ENCODE measurements at places on chromosomes 5 and 9.

GRCh38 chr5:124332273-124332672 lies 414.2 kb downstream of the ZNF608 start:
- no peaks in the 10 kb centered on the region for H3K36me3 ChIP-seq
- no peaks in the 10 kb centered on the region for H3K4me1 ChIP-seq
- no peak for DNase-seq
- no peaks in the 10 kb centered on the region for H3K27me3 ChIP-seq
- H3K4me3 ChIP-seq: no peak overlapping the region

- H3K27me3 ChIP-seq: peaks cover 9% of the 10 kb centered on the region
- H3K4me1 ChIP-seq: peaks cover 32% of the 10 kb centered on the region
- H3K4me3 ChIP-seq: peak overlapping the region; percentile 94
- DNase-seq: peak; percentile 36
- peak overlapping the region; percentile 42 for H3K27ac ChIP-seq
Observed at GRCh38 chr5:76714751-76715485, 1.0 kb upstream of the F2R start.

DNA sequence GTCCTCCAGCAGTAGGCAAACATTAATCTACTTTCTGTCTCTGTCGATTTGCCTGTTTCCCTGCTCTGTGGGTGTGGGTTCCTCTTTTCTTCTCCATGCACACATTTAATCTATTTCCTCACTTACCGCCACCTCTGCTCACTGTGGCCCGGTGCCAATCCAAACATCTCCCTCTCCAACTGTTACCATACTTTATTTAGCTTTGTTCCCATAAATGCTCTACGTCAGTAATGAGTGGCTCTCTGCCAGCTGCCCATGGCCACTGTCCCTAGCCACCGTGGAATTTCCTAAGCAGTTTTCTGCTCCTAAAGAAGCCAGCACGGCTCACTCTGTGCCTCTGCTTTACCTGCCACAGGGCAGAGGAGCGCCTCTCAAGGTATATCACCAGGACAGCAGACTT lies 19.5 kb upstream of the GOLPH3 start:
- no peaks in the 10 kb centered on the region for H3K27me3 ChIP-seq
- H3K4me3 ChIP-seq: no peak overlapping the region
- H3K36me3 ChIP-seq: no peaks in the 10 kb centered on the region
- H3K27ac ChIP-seq: no peak overlapping the region
- H3K4me1 ChIP-seq: peaks cover 8% of the 10 kb centered on the region

DNA sequence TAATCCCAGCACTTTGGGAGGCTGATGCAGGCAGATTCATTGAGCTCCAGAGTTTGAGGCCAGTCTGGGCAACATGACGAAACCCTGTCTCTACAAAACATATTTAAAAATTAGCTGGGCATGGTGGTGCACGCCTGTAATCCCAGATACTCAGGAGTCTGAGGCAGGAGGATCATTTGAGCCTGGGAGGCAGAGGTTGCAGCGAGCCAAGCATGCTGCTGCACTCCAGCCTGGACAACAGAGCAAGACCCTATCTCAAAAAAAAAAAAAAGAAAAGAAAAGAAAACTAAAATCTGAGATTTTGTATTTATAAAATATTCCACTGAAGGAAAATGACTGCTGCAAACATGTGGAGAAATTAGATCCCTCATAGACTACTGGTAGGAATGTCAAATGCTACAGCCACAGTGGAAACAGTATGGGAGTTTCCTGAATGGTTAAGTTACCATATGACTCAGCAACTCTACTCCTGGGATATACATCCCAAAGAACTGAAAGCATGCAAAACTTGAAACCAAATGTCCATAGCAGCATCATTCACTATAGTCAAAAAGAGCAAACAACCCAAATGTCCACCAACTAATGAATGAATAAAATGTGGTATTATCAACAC lies 106.1 kb downstream of the UBAP2 start:
- H3K27ac ChIP-seq: no peak overlapping the region
- no peak overlapping the region for H3K4me3 ChIP-seq
- H3K4me1 ChIP-seq: no peaks in the 10 kb centered on the region
- DNase-seq: no peak
- peaks cover 41% of the 10 kb centered on the region for H3K36me3 ChIP-seq

- peaks cover 13% of the 10 kb centered on the region for H3K27me3 ChIP-seq
- H3K4me3 ChIP-seq: no peak overlapping the region
Observed at GRCh38 chr9:38071470-38072134, 2.6 kb upstream of the SHB start.

- no peaks in the 10 kb centered on the region for H3K4me1 ChIP-seq
- H3K4me3 ChIP-seq: no peak overlapping the region
- no peak overlapping the region for H3K27ac ChIP-seq
- peaks cover 3% of the 10 kb centered on the region for H3K27me3 ChIP-seq
- no peaks in the 10 kb centered on the region for H3K36me3 ChIP-seq
Observed at GRCh38 chr5:13804336-13804735, 140.2 kb downstream of the DNAH5 start.

GRCh38 chr9:130010151-130010988 lies 32.6 kb downstream of the FNBP1 start:
- H3K27ac ChIP-seq: no peak overlapping the region
- H3K4me1 ChIP-seq: peaks cover 5% of the 10 kb centered on the region
- H3K4me3 ChIP-seq: no peak overlapping the region

DNA sequence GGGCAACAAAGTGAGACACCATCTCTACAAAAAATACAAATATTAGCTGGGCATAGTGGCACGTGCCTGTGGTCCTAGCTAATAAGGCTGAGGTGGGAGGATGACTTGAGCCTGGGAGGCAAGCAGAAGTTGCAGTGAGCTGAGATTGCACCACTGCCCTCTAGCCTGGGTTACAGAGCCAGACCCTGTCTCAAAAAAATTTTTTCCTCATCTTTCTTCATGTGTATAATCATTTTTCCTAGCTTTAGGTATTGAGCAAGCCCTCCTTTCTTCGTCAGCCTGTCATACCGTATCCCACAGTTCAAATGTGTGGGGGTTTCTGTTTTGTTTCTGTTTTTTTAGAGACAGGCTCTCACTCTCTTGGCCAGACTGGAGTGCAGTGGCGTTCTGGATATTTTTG lies 41.3 kb downstream of the EHMT1 start:
- no peak overlapping the region for H3K4me3 ChIP-seq
- no peak for DNase-seq
- peaks cover 14% of the 10 kb centered on the region for H3K4me1 ChIP-seq
- no peak overlapping the region for H3K27ac ChIP-seq
- H3K27me3 ChIP-seq: peaks cover 6% of the 10 kb centered on the region

- H3K36me3 ChIP-seq: no peaks in the 10 kb centered on the region
- no peak overlapping the region for H3K4me3 ChIP-seq
- H3K27ac ChIP-seq: no peak overlapping the region
- H3K4me1 ChIP-seq: peaks cover 4% of the 10 kb centered on the region
Observed at GRCh38 chr9:115597330-115597895, 479.5 kb upstream of the TNC start.

DNA sequence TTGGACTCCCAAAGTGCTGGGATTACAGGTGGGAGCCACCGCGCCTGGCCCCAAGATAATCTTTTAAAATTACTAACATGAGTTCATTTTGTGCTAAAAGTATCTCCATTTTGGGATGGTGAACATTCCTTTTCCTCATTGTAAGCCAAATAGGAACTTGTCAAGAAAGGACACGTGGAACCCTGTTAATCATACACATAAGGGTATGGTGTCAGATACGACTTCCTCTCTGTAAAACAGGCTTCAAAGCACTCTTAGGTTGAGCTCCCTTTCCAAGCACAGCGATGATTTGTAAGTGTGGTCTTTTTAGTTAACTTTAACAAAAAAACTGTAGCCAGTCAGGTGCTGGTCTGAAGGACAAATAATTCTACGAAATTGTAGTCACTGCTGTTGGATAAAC lies 132.7 kb downstream of the UNC13B start:
- DNase-seq: no peak
- no peak overlapping the region for H3K27ac ChIP-seq
- H3K27me3 ChIP-seq: no peaks in the 10 kb centered on the region
- no peaks in the 10 kb centered on the region for H3K36me3 ChIP-seq
- no peak overlapping the region for H3K4me3 ChIP-seq
- peaks cover 7% of the 10 kb centered on the region for H3K4me1 ChIP-seq

- no peaks in the 10 kb centered on the region for H3K36me3 ChIP-seq
- no peaks in the 10 kb centered on the region for H3K27me3 ChIP-seq
- H3K4me3 ChIP-seq: no peak overlapping the region
- peaks cover 13% of the 10 kb centered on the region for H3K4me1 ChIP-seq
Observed at GRCh38 chr5:131022811-131023497, 142.1 kb downstream of the HINT1 start.

DNA sequence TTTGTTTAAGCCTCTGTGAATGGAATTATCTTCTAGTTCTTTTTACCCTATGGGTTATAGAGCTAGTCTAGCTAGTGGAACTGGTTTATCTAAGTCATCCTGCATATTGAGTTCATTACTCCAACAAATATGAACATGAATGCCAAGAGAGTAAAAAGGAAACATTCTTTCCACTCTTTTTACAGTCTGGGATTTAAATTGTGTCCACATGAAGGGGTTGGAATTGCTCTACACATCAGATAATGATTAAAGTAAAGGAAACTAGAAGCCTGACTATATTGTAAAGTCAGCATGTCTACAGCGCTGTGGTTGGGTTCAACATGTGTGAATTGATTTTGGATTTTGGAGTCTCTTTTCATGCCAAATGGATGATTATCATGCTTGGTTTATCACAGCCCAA lies 173.1 kb downstream of the CCDC171 start:
- H3K4me3 ChIP-seq: no peak overlapping the region
- no peaks in the 10 kb centered on the region for H3K27me3 ChIP-seq
- peaks cover under 1% of the 10 kb centered on the region for H3K36me3 ChIP-seq
- peaks cover 9% of the 10 kb centered on the region for H3K4me1 ChIP-seq
- no peak overlapping the region for H3K27ac ChIP-seq
- no peak for DNase-seq

DNA sequence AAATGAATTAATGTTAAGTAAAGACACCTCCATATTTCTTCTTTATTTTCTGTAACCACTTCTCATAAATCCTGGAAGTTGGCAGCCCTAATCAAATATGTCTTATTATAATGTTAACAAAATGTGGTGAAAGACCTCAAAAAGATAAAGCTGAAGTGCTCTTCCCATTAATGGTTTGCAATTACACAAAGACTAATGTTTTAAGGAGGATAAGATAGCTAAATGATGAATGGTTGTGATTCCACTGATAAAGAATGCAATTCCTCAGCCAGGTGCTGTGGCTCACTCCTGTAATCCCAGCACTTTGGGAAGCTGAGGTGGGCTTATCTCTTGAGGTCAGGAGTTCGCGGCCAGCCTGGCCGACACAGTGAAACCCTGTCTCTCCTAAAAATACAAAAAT lies 125.8 kb upstream of the SNX2 start:
- no peak overlapping the region for H3K27ac ChIP-seq
- DNase-seq: no peak
- H3K4me3 ChIP-seq: no peak overlapping the region

GRCh38 chr9:2928411-2928810 lies 84.5 kb upstream of the PUM3 start:
- no peak for DNase-seq
- H3K27me3 ChIP-seq: peaks cover 1% of the 10 kb centered on the region
- no peak overlapping the region for H3K27ac ChIP-seq
- H3K4me1 ChIP-seq: no peaks in the 10 kb centered on the region

- no peak for DNase-seq
- H3K27me3 ChIP-seq: peaks cover 1% of the 10 kb centered on the region
- H3K4me1 ChIP-seq: no peaks in the 10 kb centered on the region
- H3K4me3 ChIP-seq: no peak overlapping the region
Observed at GRCh38 chr9:91741522-91741921, 208.5 kb downstream of the ROR2 start.

DNA sequence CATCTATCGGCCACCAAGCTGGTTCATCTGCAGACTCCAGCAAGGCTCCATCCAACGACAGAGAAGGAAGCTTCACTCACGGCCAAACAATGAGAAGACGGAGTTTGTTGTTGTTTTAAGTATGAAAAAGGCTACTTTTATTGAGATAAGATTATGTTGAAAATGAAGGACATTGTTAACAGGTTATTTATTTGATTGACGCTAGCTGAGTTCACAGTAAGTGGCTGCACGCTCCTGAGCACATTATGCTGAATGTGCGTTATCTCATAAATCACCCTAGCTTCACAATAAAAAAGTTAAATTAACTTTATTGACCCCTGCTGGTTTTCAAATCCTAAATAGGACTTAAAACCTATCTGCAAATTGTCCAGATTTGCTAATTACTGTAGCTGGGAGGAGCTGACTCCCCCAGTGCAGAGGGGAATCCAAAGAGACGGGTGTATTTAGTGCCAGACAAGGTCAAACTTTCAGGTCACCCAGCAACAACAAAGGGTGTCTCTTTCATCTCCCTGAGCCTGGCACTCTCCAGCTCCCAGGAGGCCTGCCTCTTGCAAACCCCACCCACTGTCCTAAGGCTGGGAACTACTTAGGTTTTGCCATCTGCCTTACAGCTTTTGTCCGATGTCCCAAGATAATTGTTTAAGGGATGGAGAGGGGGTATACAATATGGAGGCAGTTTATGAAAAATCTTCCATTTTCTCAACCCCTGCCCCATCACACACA lies 129.2 kb downstream of the ZDHHC21 start:
- no peaks in the 10 kb centered on the region for H3K36me3 ChIP-seq
- no peak overlapping the region for H3K4me3 ChIP-seq
- DNase-seq: no peak
- no peaks in the 10 kb centered on the region for H3K27me3 ChIP-seq
- no peaks in the 10 kb centered on the region for H3K4me1 ChIP-seq

- no peaks in the 10 kb centered on the region for H3K4me1 ChIP-seq
- no peak overlapping the region for H3K27ac ChIP-seq
- peaks cover 8% of the 10 kb centered on the region for H3K27me3 ChIP-seq
- peaks cover 77% of the 10 kb centered on the region for H3K36me3 ChIP-seq
Observed at GRCh38 chr9:101408374-101409078, 9.9 kb downstream of the ZNF189 start.

- DNase-seq: no peak
- H3K4me1 ChIP-seq: peaks cover 5% of the 10 kb centered on the region
- H3K4me3 ChIP-seq: no peak overlapping the region
- H3K27ac ChIP-seq: no peak overlapping the region
- no peaks in the 10 kb centered on the region for H3K27me3 ChIP-seq
Observed at GRCh38 chr5:171897231-171897630, 109.2 kb downstream of the FBXW11 start.

DNA sequence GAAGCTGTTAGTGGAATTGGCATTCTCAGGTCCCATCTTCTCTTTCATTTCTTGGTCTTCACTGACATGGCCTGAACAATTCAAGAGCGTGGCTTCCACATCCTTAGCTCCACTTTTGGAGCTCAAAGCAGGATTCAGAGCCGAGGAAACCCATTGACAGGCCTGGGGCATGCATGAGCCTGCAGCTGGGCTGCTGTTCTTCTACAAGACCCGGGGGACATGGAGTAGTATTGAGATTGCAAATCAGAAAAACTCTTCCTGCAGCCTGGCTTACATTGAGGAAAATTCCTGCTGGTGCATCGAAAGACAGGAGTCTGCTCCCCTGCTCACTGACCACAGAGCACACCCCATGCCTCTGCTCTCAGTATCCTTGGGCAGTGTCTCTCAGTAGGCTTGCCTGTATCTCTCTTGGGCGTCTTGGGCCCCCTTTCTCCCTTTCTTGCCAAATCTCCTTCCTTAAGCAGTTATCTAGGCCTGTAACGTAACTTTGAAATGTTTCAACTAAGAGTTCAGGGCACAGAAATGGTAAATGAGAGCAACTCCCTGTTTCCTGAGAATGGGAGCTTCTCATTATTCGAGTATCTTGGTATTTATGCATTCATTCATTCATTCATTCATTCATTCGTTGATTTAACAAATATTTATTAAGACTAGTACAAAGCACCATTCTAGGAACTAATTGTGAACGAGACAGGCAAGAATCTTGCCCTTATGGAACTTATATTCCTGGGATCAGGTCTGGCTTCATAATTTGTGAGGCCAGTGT lies 603.6 kb upstream of the CLINT1 start:
- no peak overlapping the region for H3K4me3 ChIP-seq
- H3K27me3 ChIP-seq: no peaks in the 10 kb centered on the region
- no peaks in the 10 kb centered on the region for H3K36me3 ChIP-seq
- DNase-seq: no peak
- H3K27ac ChIP-seq: no peak overlapping the region
